A172 (cell line): ENCODE measurements at places on chromosomes 11 and 22.

GRCh38 chr11:124760205-124760652 lies 1.9 kb downstream of the ESAM start:
- DNase-seq, result no peak

DNA sequence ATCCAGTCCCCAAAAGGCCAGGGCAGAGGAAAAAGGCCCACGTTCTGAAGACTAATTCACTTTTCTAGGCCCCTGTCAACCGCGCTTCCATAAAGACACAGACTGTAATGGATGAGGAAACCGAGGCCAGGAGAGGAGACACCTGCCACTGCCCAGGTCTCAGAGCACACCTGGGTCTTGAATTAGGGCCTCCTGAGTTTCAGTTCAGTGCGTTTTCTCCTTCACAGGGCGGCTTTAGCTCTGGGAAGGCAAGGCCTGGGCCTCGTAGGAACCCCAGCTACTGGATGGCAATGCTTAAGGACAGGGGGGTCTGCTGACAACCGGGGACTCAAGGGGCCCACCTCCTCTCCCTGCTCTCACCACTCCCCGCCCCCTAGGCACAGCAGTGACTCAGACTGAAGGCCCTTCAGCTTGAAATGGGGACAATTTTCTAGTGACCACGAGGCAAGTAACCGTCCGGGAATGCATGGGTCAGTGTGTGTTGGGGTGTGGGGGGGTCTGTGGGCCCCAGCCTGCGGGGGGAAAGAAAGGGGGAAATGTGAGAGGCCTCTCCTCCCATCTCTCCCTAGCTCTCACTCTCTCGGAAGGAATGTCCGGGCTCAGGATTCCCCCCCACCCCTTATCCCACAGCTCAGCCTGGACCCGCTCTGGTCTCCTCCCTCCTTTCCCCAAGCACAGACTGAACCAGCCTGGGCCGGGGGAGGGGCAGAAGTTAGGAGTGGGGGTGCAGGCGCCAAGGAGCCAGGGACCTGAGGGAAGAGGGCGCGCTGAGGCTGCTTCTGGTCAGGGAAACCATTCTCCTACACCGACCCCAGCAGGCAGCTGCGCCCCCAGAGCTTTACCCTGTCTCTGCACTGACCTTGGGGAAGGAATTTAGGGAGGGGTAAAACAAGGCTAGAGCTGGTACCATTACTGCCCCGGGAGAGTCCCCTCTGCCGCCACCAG lies 17.2 kb downstream of the CREB3L1 start:
- DNase-seq, result peak; percentile 95

DNA sequence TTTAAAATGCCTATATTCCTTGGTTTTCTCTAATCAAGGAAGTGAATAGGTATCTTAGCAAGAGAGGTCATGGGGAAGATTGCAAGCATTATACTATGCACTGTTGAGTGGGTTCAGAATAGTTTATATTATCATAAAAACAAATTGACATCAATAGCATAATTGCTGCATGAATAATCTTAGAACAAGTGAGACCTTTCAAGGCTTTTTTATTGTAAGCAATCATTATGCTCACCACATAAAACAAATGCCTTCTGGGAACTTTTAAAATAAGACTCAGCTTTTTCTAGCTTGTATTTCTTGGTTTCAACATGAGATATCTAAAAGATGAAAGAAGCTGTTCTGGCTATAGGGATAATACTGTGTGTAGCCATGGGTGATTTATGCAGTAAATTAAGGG lies 135.6 kb upstream of the ZC3H12C start:
- DNase-seq, result no peak

GRCh38 chr11:34075178-34075820 lies 23.8 kb downstream of the CAPRIN1 start:
- DNase-seq, result peak; percentile 93

DNA sequence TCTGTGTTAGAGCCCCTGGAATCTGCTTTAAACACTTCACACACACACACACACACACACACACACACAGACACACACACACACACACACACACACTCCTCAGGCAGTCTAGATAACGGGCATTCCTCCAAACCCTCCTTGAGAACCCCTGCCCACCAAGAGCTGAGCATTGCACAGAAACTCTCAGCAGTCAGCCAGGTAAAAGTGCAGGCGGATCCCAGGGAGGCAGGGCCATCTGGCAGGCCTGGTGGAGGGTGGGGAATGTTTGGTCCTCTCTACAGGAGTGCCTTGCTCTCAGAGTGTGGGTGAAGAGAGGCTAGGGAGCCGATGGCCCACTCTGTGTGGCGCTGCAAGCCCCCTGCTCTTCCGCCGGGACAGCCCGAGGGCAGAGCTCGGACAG lies 190.2 kb downstream of the BUD13 start:
- DNase-seq, result no peak

GRCh38 chr11:825366-826226 lies 2.1 kb upstream of the CRACR2B start:
- no peak for DNase-seq

- peak; percentile 17 for DNase-seq
Observed at GRCh38 chr11:92224407-92225124, at the start of gene FAT3. TSS of gene FAT3 (plus strand) at chr11:92224818. CDS start at chr11:92352113, 127,295 bp downstream.

DNA sequence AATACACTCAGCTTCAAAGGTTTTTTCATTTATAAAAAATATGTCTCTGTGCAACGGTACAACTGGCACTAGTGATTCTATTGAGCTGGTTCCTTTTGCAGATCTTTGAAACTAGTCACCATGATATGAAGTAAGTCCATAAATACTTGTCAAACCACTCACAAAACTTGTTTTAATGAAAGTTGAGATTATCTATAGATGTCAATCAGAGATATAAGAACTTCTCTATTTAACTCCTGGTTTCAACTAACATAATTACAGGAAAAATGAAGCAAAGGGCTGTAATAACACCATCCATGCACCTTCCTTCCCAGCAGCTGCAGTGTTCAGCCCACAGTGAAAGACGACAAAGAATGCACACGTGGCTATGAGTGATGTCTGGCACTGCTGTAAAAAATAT lies 44.7 kb downstream of the TMEM123 start:
- no peak for DNase-seq

- peak; percentile 12 for DNase-seq
Observed at GRCh38 chr11:44992181-44992582, 41.5 kb upstream of the TP53I11 start.
